ENCODE measurements at places on chromosomes 13 and 19. TPM values are rescaled to one million over a fixed set of nuclear protein-coding genes. Genes with fewer than 3 reads are reported as not detected.

CEACAM21 gene
- 18.9 TPM for total RNA-seq

GARIN5A gene
- total RNA-seq, result 0.58 TPM

VSIG10L gene
- 1.7 TPM for total RNA-seq

ZSCAN4 gene
- total RNA-seq, result not detected

CGB5 gene
- not detected for total RNA-seq

ZNF285 gene
- total RNA-seq, result 7.6 TPM

KASH5 gene
- total RNA-seq, result 0.74 TPM

CDC16 gene
- total RNA-seq, result 127 TPM

LPAR2 gene
- 30.3 TPM for total RNA-seq

SRRM5 gene
- 0.64 TPM for total RNA-seq

BCAM gene
- total RNA-seq, result not detected

TNNT1 gene
- not detected for total RNA-seq

MAP2K2 gene
- total RNA-seq, result 138 TPM

ERFL gene
- 2.3 TPM for total RNA-seq

PRTN3 gene
- total RNA-seq, result not detected

GRIN3B gene
- total RNA-seq, result 0.10 TPM

RNF113B gene
- not detected for total RNA-seq

CLDN10 gene
- total RNA-seq, result not detected

FCHO1 gene
- total RNA-seq, result 162 TPM

DUS3L gene
- 84.6 TPM for total RNA-seq

F2RL3 gene
- total RNA-seq, result 1.1 TPM

LRRC25 gene
- total RNA-seq, result 2.4 TPM

ZNF571 gene
- 10.0 TPM for total RNA-seq

Data from B cell (primary cell).